ENCODE measurements at places on chromosomes 11 and 22. TPM values are rescaled to one million over a fixed set of nuclear protein-coding genes. Genes with fewer than 3 reads are reported as not detected.

The CSRP3 gene
- total RNA-seq, result not detected

The SLC6A5 gene
- total RNA-seq, result not detected

The LRRC56 gene
- 0.23 TPM for total RNA-seq

The CRYBA4 gene
- not detected for total RNA-seq

The CEP164 gene
- 22.5 TPM for total RNA-seq

The OR11H1 gene
- total RNA-seq, result not detected

The TM7SF2 gene
- total RNA-seq, result 8.8 TPM

The TRABD gene
- 25.0 TPM for total RNA-seq

The JRKL gene
- 10.2 TPM for total RNA-seq

The TIMM10 gene
- 50.1 TPM for total RNA-seq

The OPCML gene
- 0.08 TPM for total RNA-seq

The OR5AN1 gene
- total RNA-seq, result not detected

The TEX12 gene
- total RNA-seq, result 0.15 TPM

The OR2AT4 gene
- not detected for total RNA-seq

The OR5M10 gene
- total RNA-seq, result not detected

The TTC28 gene
- total RNA-seq, result 11.5 TPM

The LYVE1 gene
- total RNA-seq, result 0.23 TPM

The TSPO gene
- 416 TPM for total RNA-seq

The ART5 gene
- total RNA-seq, result not detected

The MYOD1 gene
- not detected for total RNA-seq

The KCNQ1OT1 gene
- total RNA-seq, result 2.1 TPM

The ZDHHC13 gene
- 14.7 TPM for total RNA-seq

The SOX6 gene
- total RNA-seq, result 8.0 TPM

The PATE4 gene
- not detected for total RNA-seq

The MUC6 gene
- not detected for total RNA-seq

The PRR33 gene
- total RNA-seq, result not detected

The HBE1 gene
- total RNA-seq, result not detected

The PHETA2 gene
- total RNA-seq, result 11.6 TPM

The OR8G5 gene
- total RNA-seq, result not detected

The RIN1 gene
- total RNA-seq, result 6.8 TPM

The PPP2R1B gene
- 24.1 TPM for total RNA-seq

The WNT11 gene
- 0.75 TPM for total RNA-seq

The DEUP1 gene
- total RNA-seq, result not detected

The TRPC6 gene
- total RNA-seq, result under 0.01 TPM

The C11orf91 gene
- total RNA-seq, result not detected

The KRTAP5-8 gene
- total RNA-seq, result not detected

The PRG2 gene
- total RNA-seq, result 0.08 TPM

The RIC3 gene
- total RNA-seq, result not detected

The MFNG gene
- 0.08 TPM for total RNA-seq

The SULT4A1 gene
- 0.35 TPM for total RNA-seq

The BET1L gene
- total RNA-seq, result 17.9 TPM

The C11orf65 gene
- total RNA-seq, result 0.35 TPM

The GAL3ST1 gene
- total RNA-seq, result not detected

The OR6A2 gene
- total RNA-seq, result 0.15 TPM

The DBX1 gene
- not detected for total RNA-seq

The FAM180B gene
- total RNA-seq, result 0.94 TPM

The NPAS4 gene
- not detected for total RNA-seq

The NLRP10 gene
- total RNA-seq, result 0.23 TPM

The TBX10 gene
- not detected for total RNA-seq

The OR51E2 gene
- under 0.01 TPM for total RNA-seq

The POTEH gene
- not detected for total RNA-seq

Data from smooth muscle cell of the coronary artery (primary cell).